ENCODE measurements at places on chromosomes 6 and 20.

DNA sequence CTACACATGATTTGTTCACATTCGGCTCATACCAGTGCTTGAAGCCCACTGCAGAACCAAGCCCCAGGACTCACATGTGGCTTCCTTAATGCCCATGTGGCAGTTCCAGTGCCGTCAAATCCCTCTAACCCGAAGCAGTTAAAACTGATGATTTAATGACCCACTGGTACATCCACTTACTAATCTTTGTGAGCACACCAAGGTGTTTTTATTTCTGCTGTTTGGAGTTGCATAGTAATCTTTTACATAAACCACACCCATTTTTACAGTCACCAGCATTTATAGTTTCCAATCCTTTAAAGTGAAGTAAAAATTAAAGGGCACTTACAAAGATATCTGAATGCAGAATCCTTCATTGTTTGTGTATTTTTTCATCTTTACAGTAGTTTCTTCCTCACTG is 232.0 kb downstream of the ANKRD60 start:
- no peak for DNase-seq
- H3K27me3 ChIP-seq, result peaks cover 12% of the 10 kb centered on the region
- no peaks in the 10 kb centered on the region for H3K4me1 ChIP-seq
- no peak overlapping the region for H3K27ac ChIP-seq
- no peak overlapping the region for H3K4me3 ChIP-seq
- no peaks in the 10 kb centered on the region for H3K36me3 ChIP-seq

GRCh38 chr6:79647741-79648140 is 16.6 kb downstream of the SH3BGRL2 start:
- peaks cover 60% of the 10 kb centered on the region for H3K4me1 ChIP-seq
- no peak overlapping the region for H3K27ac ChIP-seq
- H3K4me3 ChIP-seq, result peak overlapping the region; percentile 51
- no peaks in the 10 kb centered on the region for H3K36me3 ChIP-seq

- no peak for DNase-seq
- H3K4me1 ChIP-seq, result no peaks in the 10 kb centered on the region
- H3K27ac ChIP-seq, result no peak overlapping the region
- peaks cover 28% of the 10 kb centered on the region for H3K36me3 ChIP-seq
- no peak overlapping the region for H3K4me3 ChIP-seq
Measured at GRCh38 chr6:162258647-162259046, 468.9 kb downstream of the PRKN start.

DNA sequence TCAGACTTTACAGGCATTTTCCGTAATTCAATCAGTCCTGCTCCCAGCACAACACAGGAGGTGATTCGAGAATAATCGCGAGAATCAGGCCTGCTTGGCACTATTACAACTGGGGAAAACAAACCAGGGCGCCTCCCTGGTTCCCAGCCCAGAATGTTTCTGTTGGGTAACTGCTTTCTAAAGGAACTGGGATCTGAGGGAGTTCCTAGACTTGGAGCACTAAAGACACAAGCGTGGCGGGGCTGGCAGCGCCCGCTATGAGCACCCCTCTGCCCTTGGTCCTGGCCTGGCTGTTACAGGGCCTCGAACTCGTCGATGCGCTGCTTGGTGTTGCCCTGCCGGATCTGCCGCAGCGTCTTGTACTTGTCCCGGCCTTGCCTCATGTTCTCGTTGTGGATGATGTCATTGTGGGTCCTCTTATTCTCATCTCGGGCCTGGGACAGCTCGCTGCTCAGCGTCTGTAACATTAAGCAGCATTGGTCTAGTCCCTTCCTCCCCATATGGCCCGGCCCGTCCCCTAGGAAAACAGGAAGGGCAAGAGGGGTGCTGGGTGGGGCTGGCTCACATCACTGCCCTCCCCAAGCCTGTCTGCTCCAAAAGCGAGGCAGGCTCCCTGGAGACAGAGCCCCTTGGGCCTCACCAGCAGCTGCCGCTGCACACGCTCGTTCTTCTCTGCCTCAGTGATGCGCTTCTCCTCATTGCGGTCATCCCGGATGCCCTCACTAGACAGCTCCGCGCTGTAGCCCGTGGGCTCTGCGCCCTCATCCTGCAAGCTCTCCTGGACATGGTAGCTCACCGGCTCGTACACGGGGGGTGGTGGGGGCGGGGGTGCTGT is 52.3 kb downstream of the EZR start:
- DNase-seq, result no peak
- no peak overlapping the region for H3K4me3 ChIP-seq
- H3K27ac ChIP-seq, result peak overlapping the region; percentile 19
- H3K36me3 ChIP-seq, result peaks cover 84% of the 10 kb centered on the region

- no peaks in the 10 kb centered on the region for H3K4me1 ChIP-seq
- peaks cover 6% of the 10 kb centered on the region for H3K36me3 ChIP-seq
- no peaks in the 10 kb centered on the region for H3K27me3 ChIP-seq
- no peak for DNase-seq
- H3K4me3 ChIP-seq, result no peak overlapping the region
Measured at GRCh38 chr6:14969126-14969525, 276.7 kb upstream of the JARID2 start.

- peaks cover 6% of the 10 kb centered on the region for H3K4me1 ChIP-seq
- no peak overlapping the region for H3K27ac ChIP-seq
- no peak overlapping the region for H3K4me3 ChIP-seq
- no peak for DNase-seq
Measured at GRCh38 chr20:40274912-40275533, 414.0 kb downstream of the MAFB start.

- H3K4me1 ChIP-seq, result peaks cover 33% of the 10 kb centered on the region
- no peaks in the 10 kb centered on the region for H3K36me3 ChIP-seq
- no peak overlapping the region for H3K4me3 ChIP-seq
- DNase-seq, result no peak
- H3K27ac ChIP-seq, result no peak overlapping the region
Measured at GRCh38 chr6:3233904-3234303, 6.5 kb upstream of the TUBB2B start.

DNA sequence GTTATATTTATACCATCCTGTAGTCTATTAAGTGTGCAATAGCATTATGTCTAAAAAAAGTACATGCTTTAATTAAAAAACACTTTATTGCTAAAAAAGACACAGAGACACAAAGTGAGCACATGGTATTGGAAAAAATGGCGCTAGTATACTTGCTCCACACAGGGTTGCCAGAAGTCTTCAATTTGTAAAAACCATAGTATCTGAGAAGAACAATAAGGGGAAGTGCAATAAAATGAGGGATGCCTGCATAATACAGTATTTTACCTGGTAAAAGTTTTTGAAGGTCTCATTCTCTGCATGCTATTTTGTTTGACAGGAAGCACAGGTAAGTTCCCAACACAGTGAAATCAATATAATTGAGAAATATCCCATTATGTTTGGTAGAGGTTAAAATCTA is 1.6 kb downstream of the NOX3 start:
- DNase-seq, result no peak
- peaks cover 4% of the 10 kb centered on the region for H3K27me3 ChIP-seq
- H3K4me3 ChIP-seq, result no peak overlapping the region
- H3K4me1 ChIP-seq, result no peaks in the 10 kb centered on the region

DNA sequence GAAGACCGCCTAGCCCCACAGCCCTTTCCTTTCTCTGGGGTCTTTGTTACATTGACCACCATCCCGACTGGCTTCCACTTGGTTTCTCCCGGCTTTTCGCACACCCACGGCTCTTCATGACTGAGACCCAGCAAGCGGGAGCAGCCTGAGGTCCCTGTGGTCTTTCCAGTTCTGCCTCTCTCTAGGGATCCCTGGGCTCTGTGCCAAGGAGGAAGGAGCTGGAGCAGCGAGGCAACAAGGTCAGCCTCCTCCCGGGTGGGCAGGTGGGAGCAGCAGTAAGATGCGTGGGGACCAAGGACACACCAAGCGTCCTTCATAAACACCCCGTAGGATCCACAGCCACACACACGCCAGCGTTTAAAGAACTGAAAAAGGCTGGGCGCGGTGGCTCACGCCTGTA is 29.6 kb upstream of the MRGBP start:
- H3K4me1 ChIP-seq, result peaks cover 34% of the 10 kb centered on the region
- no peaks in the 10 kb centered on the region for H3K27me3 ChIP-seq
- H3K36me3 ChIP-seq, result no peaks in the 10 kb centered on the region
- no peak overlapping the region for H3K27ac ChIP-seq
- no peak overlapping the region for H3K4me3 ChIP-seq
- DNase-seq, result no peak

GRCh38 chr6:150297327-150298029 is 71.3 kb upstream of the IYD start:
- no peaks in the 10 kb centered on the region for H3K4me1 ChIP-seq
- H3K4me3 ChIP-seq, result no peak overlapping the region
- peaks cover 3% of the 10 kb centered on the region for H3K36me3 ChIP-seq

DNA sequence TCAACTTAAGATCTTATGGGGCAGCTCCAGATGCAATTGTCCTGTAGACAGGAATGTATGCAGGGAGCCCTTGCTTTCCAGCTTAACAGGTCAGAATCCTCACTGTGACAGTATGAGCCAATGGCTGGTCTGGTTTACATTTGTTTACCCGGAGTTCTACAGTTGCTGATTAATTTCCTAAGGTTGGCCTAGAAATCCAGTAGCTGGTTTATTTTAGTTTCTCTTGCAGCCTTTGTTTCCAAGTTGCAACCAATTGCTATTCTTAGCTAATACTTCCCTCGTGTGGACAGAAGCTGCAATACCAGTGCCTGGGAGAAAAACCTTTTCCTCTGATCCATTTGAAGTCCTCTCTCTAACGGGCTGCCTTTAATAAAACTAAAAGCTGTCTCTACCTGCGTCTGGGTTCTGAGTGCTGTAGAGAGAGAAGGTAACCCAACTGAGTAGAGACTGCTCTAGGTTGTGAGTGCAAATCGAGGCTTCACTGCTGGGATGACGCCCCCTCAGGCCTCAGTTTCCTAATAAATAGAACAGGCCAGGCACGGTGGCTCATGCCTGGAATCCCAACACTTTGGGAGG is 45.9 kb downstream of the ZNF217 start:
- H3K27ac ChIP-seq, result no peak overlapping the region
- DNase-seq, result peak; percentile 64
- H3K4me1 ChIP-seq, result peaks cover 6% of the 10 kb centered on the region
- H3K36me3 ChIP-seq, result no peaks in the 10 kb centered on the region
- H3K27me3 ChIP-seq, result no peaks in the 10 kb centered on the region

DNA sequence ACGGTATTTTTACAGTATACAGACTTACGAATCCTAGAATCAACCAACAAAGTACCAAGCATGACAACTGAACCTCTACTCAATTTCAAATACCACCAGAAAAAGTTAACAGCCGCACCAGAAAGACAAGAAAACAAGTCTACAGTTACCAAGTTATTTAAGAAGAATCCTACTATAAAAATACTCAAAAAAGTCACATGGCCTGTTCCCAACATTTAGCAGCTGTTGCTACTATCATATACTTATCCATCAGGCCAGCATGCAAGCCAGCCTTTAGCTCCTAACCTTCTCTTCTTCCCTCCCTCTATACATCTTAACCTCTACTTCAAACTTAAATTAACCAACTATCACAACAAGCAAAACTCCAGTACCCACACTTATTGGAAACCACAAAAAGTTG is 1.9 kb downstream of the SYNCRIP start:
- peaks cover 57% of the 10 kb centered on the region for H3K4me1 ChIP-seq
- no peaks in the 10 kb centered on the region for H3K27me3 ChIP-seq
- H3K36me3 ChIP-seq, result peaks cover 9% of the 10 kb centered on the region
- no peak for DNase-seq
- H3K27ac ChIP-seq, result peak overlapping the region; percentile 93

DNA sequence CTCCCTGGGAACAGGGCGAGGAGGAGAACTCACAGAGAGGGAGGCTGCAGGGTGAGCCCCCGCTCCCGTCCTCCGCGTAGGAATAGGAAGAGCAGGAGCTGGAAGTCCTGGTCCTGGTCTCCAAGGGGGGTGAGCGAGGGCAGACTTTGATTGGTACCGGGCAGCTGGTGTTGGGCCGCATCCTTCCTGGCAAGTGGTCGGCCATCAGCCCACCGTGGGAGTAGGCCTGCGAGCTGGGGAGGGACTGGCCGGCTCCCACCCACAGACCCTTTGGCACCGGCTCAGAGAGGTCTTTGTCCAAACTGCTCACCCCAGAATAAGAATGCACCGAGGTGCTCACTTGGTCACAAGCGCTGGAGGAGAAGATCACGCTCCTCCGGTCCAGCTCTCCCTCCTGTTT is 56.2 kb downstream of the GJA10 start:
- no peaks in the 10 kb centered on the region for H3K27me3 ChIP-seq
- peak overlapping the region; percentile 24 for H3K4me3 ChIP-seq
- peaks cover 76% of the 10 kb centered on the region for H3K4me1 ChIP-seq
- DNase-seq, result no peak
- peaks cover 62% of the 10 kb centered on the region for H3K36me3 ChIP-seq
- H3K27ac ChIP-seq, result peak overlapping the region; percentile 88

DNA sequence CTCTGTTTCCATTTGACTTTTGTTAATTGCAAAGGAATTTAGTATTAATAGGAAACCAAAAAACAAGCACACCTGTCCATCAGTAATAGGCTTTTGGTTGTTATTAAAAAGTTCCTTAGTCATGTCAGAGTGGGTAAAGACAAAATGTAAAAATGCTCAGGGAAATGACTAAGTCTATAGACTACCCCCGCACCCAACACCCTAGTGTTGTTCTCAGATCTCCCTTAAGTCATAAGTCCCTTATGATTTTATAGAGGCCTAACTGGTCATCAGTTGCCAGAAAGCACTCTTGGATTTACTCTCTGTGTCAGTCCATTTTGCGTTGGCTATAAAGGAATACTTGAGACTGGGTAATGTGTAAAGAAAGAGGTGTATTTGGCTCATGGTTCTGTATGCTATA is 52.8 kb downstream of the MAP3K4 start:
- peaks cover 17% of the 10 kb centered on the region for H3K4me1 ChIP-seq
- H3K4me3 ChIP-seq, result no peak overlapping the region
- H3K27me3 ChIP-seq, result no peaks in the 10 kb centered on the region
- H3K27ac ChIP-seq, result no peak overlapping the region
- no peaks in the 10 kb centered on the region for H3K36me3 ChIP-seq

DNA sequence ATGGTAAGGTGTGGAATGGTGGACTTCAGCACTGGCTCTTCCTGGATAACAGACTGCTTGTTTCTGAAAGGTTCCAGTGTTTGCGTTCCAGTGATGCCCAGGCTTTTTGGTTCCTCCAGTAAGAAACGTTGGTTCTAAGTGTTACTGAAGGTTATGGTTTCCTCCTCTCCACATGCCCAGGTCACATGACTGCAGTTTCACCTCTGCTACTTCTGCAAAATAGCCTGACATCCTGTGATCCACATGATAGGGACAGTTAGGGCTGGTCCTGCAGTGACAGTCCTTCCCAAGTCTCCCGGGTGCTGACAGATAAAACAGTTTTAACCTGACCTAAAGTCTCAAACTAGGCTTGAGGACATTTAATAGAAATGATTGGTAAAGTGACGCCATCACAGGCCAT is 132.2 kb upstream of the CST7 start:
- H3K4me3 ChIP-seq, result no peak overlapping the region
- no peak overlapping the region for H3K27ac ChIP-seq
- no peaks in the 10 kb centered on the region for H3K36me3 ChIP-seq
- H3K4me1 ChIP-seq, result peaks cover 9% of the 10 kb centered on the region
- DNase-seq, result no peak

DNA sequence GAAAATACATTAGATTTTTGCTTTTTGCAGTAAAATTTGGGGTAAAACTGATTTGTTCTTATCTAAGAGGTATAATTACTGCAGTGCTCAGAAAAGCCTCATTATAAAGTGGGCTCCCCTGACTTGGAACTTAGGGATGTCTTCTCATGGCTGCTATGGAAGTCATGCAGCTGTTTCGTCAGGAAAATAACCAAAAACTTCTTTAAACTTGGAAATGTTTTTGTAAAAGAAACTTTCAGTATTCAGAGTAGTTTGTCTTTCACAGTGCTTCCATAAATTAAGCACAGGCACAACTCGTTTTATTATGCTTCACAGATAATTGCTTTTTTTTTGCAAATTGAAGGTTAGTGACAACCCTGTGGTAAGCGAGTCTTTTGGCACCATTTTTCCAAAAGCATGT is 6.8 kb downstream of the MAPK14 start:
- peaks cover 24% of the 10 kb centered on the region for H3K36me3 ChIP-seq
- peak overlapping the region; percentile 35 for H3K4me3 ChIP-seq
- H3K27ac ChIP-seq, result no peak overlapping the region
